ENCODE measurements at places on chromosomes 1 and 21.

DNA sequence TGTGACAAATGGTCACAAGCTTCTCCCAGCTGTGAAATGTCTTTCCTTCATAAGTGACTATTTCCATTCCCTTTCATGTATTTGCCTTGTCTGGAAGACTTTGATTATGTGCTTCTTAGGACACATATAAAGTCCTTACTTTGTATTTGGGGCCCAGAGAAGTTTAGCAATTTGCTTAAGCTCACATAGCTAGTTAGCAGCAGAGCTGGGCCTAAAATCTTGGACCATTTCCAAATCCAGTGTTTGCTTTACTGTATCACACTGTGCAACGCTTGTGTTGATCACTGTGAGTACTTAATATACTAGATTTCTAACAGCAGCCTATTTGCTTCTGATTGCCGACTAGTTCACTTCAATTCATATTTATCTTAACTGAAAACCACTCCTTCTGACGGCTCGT is 2.2 kb upstream of the KCNA3 start:
- DNase-seq, result no peak

DNA sequence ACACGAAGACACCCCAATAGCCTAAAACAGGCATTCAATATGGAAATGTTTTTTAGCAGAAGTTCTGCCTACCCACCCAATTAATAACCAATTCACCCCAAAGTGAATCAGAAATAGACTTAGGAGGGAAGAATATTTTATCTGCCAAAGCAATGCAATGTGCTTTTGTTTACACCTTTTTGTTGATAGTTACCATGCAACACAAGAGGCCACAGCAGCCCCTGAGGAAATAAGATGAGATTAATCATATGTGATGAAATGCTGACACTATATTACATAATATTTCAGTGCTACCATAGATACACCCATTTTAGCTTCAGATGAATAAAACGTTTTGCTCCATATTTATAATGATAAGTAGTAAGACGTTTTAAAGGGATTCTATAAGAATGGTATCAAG is 60.9 kb upstream of the RGS2 start:
- DNase-seq, result no peak

DNA sequence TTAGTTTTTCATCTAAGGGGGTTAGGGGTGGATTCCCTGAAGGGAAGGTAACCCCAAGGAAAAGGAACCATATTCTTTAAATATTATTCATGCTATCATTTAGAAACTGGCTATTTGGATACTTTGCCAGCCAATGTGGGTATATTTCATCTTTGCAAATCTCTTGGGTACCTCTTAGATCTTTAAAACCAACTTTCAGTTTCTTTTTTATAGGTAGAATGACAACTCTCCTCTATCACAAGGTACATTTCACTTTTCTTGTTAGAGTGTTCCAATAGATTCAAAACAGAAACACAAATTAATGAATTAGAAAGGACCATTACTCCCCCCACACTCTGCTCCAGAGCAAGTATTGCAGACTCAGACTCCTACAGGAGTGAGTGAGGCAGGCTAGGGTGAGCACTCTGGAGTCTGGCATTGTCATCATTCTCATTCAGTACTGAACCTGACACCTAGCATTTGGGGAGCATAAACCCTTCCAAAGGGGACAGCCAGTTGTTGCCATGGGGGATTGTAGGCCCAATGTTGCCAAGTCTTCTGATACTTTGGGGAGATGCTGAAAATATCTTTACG is 43.0 kb downstream of the MACO1 start:
- no peak for DNase-seq

DNA sequence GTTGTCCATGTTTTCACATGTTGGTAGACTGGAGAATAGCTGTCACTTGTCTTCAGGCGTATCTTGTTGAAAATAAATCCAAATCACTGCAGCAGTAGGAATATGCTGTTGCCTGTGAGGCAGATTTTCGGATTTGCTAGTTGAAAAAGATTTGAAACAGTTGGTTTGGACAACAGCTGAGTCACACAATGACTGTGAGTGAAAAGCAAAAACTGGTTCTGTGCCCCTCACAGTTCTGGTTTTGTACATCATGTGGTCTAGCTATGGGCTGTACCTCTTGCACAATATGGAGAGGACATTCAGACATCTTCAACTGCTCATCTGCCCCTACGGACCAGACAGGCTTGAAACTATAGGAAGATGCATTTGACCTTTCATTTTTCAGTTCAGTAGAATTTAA is 1.8 kb downstream of the ARF1 start:
- no peak for DNase-seq

Measured in T-cell (primary cell).